ENCODE measurements at places on chromosomes 3 and 15.

GRCh38 chr3:188003188-188004171 is 150.5 kb upstream of the LPP start:
- DNase-seq, result no peak

DNA sequence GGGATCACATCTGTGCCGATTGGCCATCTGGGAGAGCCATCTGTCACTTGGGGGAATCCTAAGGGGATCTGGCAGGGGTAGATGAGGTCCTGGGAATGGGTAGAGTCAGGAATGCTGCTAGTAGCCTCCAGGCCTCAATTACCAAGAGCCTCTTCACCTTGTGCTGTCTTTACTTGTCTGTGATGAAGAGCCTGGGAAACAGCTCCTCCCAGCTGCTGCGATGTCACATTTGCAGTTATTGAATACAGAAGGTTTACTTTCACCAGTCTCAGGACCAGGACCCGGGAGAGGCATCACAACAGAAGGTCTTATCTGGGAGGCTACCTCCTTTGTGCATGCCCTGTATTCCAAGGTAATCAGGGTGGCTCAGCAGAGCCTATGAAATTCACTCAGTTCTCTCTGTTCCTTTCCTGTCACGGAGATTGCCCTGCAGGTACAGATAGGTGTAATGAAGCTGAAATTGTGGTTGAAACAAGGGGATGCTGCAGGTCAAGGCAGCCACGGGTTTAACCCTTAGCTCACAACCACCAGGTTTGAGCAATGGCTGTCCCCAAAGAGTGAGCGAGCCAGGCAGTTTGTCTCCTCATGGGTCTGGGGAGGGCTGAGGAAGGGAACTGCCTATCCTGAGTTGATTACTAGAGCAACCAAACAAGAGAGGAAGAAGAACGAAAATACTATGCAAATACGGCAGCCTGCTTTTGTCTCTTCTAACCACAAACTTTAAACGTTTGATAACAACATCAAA is 298.9 kb upstream of the RORA start:
- DNase-seq, result no peak

GRCh38 chr3:43865887-43866528 is 175.3 kb downstream of the ABHD5 start:
- no peak for DNase-seq

DNA sequence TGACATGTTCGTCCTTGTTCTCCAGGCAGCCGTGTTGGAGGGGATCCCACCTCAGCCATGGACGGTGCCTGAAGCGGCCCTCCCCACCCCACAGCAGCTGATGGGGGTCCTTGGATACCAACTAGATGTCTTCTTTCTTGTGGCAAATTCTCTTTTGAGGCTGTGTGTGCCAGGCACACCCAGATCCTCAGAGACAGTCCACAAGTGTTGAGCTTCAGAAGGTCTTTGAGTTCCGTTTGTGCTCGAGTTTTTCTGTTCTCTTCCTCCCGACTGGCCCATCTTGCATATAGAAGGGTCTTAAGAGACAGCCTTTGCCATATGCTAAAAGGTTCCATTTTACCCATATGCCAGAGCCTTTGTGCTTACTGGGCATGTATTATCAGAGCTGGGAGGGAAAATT is 227.4 kb downstream of the THSD4 start:
- no peak for DNase-seq

- DNase-seq, result no peak
Measured at GRCh38 chr3:178325330-178325729, 210.9 kb upstream of the KCNMB2 start.

GRCh38 chr3:25021816-25022215 is 406.2 kb upstream of the RARB start:
- no peak for DNase-seq

DNA sequence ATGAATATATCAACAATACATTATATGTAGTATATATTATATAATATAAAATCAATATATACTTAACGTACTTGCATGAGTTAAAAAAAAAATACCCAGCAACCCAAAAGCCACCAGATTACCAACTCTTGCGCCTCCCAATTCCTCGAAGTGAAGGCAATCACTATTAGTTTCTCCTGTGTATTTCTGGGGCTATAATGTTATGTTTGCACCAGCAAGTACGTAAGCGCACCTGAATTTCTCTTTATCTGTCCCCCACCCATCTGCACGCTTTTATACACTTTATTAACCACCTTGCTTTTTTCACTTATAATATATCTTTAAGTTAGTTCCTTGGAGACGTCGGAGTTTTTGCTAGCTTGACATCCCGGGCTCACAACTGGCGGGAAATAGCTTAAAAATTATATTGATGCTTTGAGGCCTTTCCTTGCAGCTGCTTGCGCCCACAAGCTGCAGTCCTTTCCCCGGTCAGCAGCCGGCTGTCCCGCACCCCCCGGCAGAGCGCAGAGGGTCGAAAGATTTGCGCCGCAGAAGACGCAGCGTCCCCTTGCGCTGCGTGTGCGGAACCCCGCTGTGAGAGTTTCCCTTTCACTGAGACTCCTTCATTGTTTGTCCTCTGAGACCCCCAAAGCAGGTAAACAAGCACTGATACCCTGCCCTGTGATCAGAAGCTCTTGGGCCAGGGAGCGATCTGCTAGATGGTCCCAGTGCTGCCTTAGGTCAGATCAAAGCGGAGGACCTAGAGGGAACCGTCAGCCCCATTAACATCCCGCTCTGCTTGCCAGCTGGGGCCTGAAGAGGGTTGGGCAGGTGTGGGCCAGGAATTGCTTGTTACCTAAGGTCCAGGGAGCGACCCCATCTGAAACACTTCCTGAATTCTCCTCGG is 8.9 kb upstream of the EOMES start:
- no peak for DNase-seq

GRCh38 chr15:68025835-68026424 is 28.2 kb upstream of the PIAS1 start:
- no peak for DNase-seq

DNA sequence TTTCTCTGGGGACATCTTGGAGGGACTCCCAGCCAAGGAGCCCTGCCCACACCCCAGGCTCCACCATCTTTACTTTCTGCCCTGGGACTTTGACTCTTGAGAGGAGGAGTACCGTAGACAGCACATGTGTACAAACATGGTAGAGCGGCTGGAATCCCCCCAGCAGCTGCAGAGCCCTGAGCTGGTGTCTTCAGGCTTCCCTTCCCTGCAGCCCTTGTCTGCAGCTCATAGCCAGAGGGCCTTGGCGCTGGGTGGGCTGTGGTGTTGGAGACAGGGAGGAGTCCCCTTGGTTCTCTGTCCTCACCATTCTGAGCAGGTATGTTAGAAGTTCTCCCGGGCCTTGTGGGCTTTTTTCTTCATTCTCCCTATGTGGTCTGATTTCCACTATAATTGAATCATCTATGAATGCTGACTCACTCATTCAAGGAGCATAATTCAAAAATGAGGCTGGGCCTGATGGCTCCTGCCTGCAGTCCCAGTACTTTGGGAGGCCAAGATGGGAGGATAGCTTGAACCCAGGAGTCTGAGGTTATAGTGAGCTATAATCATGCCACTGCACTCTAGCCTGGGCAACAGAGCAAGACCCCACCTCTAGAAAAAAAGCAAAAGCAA is 97.8 kb upstream of the MEF2A start:
- no peak for DNase-seq

GRCh38 chr15:67253549-67254237 is 768 bp downstream of the AAGAB start:
- no peak for DNase-seq

DNA sequence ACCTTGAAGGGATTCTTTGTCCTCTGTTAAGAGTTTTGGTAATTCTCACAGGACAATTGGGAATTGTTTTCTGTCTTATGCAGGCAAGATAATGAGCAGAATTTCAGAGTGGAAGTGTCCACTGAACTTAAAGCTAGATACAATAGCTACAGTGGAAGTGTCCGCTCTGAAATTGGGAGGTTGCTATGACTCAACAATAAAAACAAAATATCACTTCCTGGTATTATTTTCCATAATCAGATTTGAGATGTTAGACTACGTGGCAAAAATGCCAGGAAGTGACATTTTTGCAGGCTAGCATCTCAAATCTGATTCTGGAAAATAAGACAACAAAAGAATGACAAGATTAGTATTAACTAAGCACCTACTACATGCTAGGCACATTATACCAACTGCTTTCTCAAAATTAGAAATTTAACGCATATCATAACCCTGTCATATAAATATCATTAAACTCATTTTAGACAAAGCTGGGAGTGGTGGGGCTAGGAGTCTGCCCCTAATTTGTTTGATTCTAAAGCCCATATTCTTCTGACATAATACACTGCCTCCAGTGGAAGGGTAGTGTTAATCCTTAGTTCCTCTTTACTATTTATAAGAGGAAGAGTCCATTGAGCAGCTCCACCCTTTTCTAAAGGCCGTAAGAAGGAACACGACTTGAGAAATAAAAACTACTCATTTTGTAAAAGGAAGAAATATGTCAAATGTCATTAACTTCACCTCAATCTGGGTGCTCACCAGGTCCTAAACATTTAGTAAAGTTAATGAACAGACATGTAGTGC is 266.9 kb upstream of the STT3B start:
- DNase-seq, result no peak

- DNase-seq, result no peak
Measured at GRCh38 chr3:13851997-13852637, 27.8 kb downstream of the WNT7A start.

GRCh38 chr3:29291260-29291981 is 10.6 kb downstream of the RBMS3 start:
- DNase-seq, result no peak

- DNase-seq, result no peak
Measured at GRCh38 chr15:68997930-68998777, 16.3 kb upstream of the NOX5 start.

DNA sequence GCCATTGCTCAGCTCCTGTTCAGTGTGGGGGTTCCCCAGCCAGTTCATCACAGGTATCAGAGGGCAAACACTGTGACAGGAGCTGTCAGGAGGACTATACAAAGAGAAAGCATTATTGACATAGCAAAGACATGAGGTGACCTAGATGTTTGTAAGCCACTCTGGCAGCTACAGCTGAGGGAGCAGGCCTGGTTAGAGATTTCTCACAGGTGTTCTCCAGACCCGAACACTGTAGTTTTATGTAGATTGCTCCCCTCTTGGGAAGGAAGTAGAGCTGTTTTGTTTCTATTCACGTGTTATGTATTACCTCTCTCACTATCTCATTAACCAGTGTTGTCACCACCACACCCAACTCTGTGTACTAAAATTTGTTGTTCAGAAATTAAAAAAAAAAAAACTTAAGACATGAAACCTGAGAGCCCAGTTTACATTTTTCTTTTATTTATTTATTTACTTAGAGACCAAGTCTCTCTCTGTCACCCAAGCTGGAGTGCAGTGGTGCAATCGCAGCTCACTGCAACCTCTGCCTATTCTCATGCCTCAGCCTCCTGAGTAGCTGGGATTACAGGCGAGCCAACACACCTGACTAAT is 123.7 kb downstream of the RBPMS2 start:
- no peak for DNase-seq

GRCh38 chr15:64599716-64600115 is 139.3 kb downstream of the ZNF609 start:
- DNase-seq, result no peak

GRCh38 chr3:17151598-17152373 is 267.0 kb downstream of the PLCL2 start:
- DNase-seq, result peak; percentile 54

DNA sequence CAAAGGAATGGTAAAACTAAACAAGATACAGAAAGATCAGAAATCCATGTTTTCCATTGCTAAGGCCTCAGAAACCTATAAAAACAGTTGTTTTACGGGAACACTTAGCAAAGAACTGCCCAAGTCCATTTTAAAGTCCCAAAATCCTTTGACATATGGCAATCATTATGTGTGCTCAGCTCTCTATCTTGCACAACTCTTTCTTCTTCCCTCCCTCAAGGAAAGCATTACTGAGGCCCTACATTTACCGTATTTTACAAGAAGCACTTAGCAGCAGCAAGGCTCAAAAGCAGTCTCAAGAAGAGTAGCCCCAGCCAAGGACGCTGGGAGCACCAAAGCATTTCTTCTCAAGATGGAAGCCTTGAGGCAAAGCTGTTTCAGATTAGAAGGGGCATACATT is 169.6 kb upstream of the LRTM1 start:
- no peak for DNase-seq

DNA sequence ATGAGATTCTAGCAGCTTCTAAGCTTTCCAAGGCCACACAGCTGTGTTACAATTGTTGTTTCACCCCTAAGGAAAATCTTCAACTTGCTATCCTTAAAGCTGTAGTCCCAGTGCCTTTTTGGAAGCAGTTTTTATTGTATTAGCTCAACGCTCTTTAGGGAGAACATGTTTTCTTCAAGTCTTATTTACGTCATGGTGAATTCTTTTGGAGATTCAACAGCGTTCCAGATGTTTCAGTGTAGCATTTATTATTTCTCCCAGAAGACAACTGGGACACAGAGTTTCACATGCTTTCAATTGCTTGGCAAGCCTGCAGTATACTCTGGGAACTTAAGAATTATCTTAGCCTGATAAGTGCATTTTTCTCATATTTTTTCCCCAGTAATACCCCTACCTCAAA is 888.3 kb downstream of the PLOD2 start:
- DNase-seq, result no peak

DNA sequence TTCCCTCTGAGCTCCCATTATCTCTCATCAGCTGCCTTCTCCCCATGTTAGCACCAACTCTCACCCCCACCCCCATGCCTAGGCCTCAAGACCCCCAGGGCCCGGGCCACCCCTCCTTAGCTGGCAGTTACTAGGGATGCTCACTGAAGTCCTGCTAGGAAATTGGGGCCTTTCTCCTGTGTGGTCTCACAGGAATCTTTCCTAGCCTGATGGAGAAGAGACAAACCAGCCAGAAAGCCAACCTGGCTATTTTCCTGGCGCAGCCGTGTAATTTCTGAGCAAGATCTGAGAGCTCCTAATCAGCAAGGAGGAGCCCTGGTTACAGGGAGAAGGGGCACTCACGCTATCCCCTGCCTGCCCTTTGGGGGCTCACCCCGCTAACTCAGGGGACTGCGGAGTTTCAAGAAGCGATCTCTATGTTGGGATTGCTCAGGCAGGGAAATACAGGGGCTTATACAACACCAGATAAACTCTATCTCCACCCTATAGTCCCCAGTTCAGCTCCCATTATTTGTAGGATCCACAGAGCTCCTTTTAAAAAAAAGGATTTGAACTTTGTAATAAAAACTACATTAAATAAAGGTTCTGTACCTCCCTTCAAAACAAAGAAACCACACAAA is 25.2 kb downstream of the NR2F2 start:
- no peak for DNase-seq

GRCh38 chr15:53833134-53833624 is 73.7 kb upstream of the WDR72 start:
- no peak for DNase-seq

DNA sequence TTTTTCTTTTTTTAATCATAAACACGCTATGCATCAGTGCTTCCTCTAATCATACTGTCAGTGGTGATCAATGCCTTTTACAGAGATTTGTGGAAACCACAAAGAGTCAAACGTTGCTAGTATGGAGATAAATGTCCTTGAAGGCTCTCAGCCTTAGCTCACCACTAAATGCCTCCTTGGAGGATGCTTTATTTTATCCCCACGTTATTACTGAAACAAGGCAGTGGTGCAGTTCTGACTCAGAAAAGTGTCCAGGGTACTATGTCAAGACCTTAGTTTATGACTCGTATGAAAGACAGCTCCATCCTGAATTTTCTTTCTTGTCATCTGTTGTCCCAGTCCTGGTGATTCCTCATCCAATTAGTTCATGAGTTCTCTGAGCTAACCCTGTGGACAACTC is 1146.7 kb downstream of the IGSF11 start:
- DNase-seq, result no peak

All from activated naive CD4-positive, alpha-beta T cell (primary cell).